Glomerular endothelial cell (primary cell): ENCODE measurements at places on chromosomes 1 and 21. TPM values are rescaled to one million over a fixed set of nuclear protein-coding genes. Genes with fewer than 3 reads are reported as not detected.

Gene ARMH1
- total RNA-seq, result not detected in 2 replicates

Gene NECTIN4
- total RNA-seq, result 0.76 TPM in 1 of 2 replicates, not detected in the other

Gene CACNA1S
- not detected in 2 replicates for total RNA-seq

Gene HSD3B1
- not detected in 2 replicates for total RNA-seq

Gene SELENBP1
- total RNA-seq, result 0.93 and 1.2 TPM in 2 replicates

Gene GCSAML
- total RNA-seq, result not detected in 2 replicates

Gene GUCA2A
- total RNA-seq, result not detected in 2 replicates

Gene LYPD8
- total RNA-seq, result not detected in 2 replicates

Gene PCBP3
- 1.5 and 1.6 TPM in 2 replicates for total RNA-seq

Gene NGF
- 0.93 TPM in 1 of 2 replicates, not detected in the other for total RNA-seq

Gene AKR7A3
- 0.24 and 0.88 TPM in 2 replicates for total RNA-seq

Gene ADAMTS5
- total RNA-seq, result 2.3 and 5.2 TPM in 2 replicates

Gene CCDC27
- total RNA-seq, result not detected in 2 replicates

Gene ATP1A4
- not detected in 2 replicates for total RNA-seq

Gene AGTRAP
- total RNA-seq, result 54.1 and 68.0 TPM in 2 replicates

Gene PROK1
- total RNA-seq, result not detected in 2 replicates

Gene C1orf226
- total RNA-seq, result 1.6 and 4.2 TPM in 2 replicates

Gene CELA3B
- total RNA-seq, result not detected in 2 replicates

Gene AGL
- total RNA-seq, result 8.1 and 10.9 TPM in 2 replicates

Gene PYCR2
- 35.5 and 40.5 TPM in 2 replicates for total RNA-seq

Gene MYOM3
- total RNA-seq, result 0.15 and 0.23 TPM in 2 replicates

Gene IVL
- not detected in 2 replicates for total RNA-seq

Gene ATP1A2
- total RNA-seq, result not detected in 2 replicates

Gene ADCY10
- 0.06 TPM in 1 of 2 replicates, not detected in the other for total RNA-seq

Gene TMPRSS3
- not detected in 2 replicates for total RNA-seq

Gene IL24
- total RNA-seq, result not detected in 2 replicates

Gene CYP4A11
- not detected in 2 replicates for total RNA-seq

Gene PROX1
- 1.3 and 2.5 TPM in 2 replicates for total RNA-seq

Gene ID3
- 196 and 399 TPM in 2 replicates for total RNA-seq

Gene SLC6A17
- 0.12 and 1.9 TPM in 2 replicates for total RNA-seq

Gene TMPRSS2
- 0.10 TPM in 1 of 2 replicates, not detected in the other for total RNA-seq

Gene KIF17
- total RNA-seq, result 9.3 and 16.3 TPM in 2 replicates

Gene RHD
- total RNA-seq, result not detected in 2 replicates

Gene ETV3L
- not detected in 2 replicates for total RNA-seq

Gene ANKRD34A
- 0.35 and 0.44 TPM in 2 replicates for total RNA-seq

Gene RPE65
- total RNA-seq, result not detected in 2 replicates

Gene CDC7
- 2.7 and 3.4 TPM in 2 replicates for total RNA-seq

Gene GUCA2B
- not detected in 2 replicates for total RNA-seq

Gene IL10
- not detected in 2 replicates for total RNA-seq

Gene B3GALT5
- 1.1 and 3.6 TPM in 2 replicates for total RNA-seq

Gene TMEM269
- total RNA-seq, result not detected in 2 replicates

Gene TMEM51
- total RNA-seq, result 36.6 and 46.2 TPM in 2 replicates

Gene MOB3C
- 5.7 and 15.2 TPM in 2 replicates for total RNA-seq

Gene KIAA0040
- 7.6 and 18.6 TPM in 2 replicates for total RNA-seq

Gene LMOD1
- 0.93 TPM in 1 of 2 replicates, not detected in the other for total RNA-seq

Gene WNT2B
- total RNA-seq, result 0.48 and 4.4 TPM in 2 replicates

Gene TFF3
- total RNA-seq, result 5.4 and 10.8 TPM in 2 replicates

Gene F13B
- total RNA-seq, result not detected in 2 replicates

Gene LCE1D
- not detected in 2 replicates for total RNA-seq

Gene RSPO1
- total RNA-seq, result not detected in 2 replicates

Gene MPC2
- 21.6 and 29.5 TPM in 2 replicates for total RNA-seq

Gene PHACTR4
- 16.6 and 25.9 TPM in 2 replicates for total RNA-seq

Gene TTLL7
- total RNA-seq, result 3.8 and 6.1 TPM in 2 replicates
